ENCODE measurements at places on chromosomes 1 and 21.
A peak's percentile ranks its signal among the peaks of the same experiment; 100 is the strongest.

DNA sequence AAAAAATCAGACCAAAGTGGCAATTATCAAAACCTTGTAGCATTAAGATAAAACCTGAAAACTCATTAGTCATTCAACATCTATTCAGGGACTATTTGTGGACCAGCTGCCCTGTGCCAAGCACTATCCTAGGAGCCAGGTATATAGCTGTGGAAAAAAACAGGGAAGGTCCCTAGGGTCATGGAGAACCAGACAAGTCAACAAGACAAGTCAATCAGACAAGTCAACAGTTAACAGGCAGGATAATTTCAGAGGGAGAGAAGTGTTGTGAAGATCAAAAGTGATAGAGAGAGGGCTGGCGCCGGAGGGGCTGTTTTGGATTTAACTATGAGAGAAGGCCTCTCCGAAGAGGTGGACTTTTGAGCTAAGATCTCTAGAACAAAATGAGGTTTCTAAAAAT lies 3.3 kb upstream of the ATP1A4 start:
- DNase-seq = no peak

DNA sequence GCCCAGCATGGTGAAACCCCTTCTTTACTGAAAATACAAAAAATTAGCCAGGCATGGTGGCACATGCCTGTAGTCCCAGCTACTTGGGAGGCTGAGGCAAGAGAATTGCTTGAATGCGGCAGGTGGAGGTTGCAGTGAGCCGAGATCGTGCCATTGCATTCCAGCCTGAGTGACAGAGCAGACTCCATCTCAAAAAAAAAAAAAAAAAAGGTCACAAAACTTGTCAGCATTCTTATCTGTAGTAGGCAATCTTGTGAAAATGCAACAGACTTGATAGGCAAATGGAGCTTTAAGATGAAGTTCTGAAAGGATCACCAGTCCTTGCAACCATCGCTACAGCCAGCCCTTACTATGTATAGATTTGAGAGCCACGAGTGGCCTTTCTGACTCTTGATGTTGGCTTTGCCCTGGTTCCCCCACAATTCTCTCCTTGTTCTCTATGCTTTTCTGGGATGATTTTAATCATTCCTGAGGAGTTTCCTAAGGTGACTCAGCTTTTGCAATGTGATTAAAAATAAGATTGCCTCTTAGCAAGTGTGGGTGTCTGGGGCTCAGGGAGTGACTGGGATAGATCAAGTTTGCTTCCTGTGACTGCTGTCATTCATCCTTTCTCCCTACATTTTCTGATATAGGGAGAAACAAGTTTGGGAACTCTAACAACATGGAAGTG lies 7.1 kb upstream of the MAP1LC3C start:
- DNase-seq = no peak

DNA sequence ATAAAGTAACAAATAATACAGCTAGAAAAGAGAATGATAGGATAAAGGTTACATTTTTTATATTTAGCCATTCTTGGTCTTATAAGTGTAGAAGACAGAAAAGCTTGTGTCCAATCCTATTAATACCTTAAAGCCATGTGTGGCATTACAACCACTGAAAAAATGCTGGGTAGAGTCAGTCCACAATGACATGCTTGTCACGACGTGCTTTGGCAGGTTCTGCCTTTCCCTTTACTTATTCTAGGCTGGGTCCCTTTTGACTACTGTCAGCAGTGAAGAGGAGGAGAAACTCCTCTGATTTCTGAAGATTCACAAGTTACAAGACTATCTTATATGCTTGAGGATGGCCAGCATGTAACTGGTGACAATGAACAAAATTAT lies 14.6 kb upstream of the AIM2 start:
- DNase-seq = no peak

GRCh38 chr1:75426688-75427087 lies 184.2 kb downstream of the SLC44A5 start:
- DNase-seq = no peak

DNA sequence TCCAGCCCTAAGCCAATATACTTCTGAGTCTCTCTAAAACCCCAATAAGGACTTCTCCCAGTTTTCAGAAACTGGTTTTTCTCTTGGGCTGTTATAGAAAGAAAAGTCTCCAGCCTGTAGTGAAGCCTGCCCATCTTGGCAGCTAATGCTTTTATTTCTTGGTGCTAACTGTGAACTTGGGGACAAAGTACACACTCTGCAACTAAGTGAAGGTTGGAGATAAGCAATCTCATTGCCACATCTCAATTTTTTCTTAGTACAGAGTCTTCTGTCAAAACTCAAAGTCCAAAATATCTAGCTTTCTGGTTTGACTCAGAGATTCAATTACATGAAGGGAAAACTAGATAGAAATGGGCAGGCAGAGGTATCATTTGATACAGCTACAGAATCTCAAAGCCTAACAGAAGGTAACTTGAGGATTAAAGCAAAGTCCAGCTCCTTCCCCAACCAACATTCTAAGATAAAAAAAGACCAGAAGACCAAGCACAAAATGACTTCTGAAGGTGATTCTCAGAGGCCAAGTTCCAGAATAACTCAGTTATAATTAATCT lies 14.0 kb downstream of the AK2 start:
- no peak for DNase-seq

DNA sequence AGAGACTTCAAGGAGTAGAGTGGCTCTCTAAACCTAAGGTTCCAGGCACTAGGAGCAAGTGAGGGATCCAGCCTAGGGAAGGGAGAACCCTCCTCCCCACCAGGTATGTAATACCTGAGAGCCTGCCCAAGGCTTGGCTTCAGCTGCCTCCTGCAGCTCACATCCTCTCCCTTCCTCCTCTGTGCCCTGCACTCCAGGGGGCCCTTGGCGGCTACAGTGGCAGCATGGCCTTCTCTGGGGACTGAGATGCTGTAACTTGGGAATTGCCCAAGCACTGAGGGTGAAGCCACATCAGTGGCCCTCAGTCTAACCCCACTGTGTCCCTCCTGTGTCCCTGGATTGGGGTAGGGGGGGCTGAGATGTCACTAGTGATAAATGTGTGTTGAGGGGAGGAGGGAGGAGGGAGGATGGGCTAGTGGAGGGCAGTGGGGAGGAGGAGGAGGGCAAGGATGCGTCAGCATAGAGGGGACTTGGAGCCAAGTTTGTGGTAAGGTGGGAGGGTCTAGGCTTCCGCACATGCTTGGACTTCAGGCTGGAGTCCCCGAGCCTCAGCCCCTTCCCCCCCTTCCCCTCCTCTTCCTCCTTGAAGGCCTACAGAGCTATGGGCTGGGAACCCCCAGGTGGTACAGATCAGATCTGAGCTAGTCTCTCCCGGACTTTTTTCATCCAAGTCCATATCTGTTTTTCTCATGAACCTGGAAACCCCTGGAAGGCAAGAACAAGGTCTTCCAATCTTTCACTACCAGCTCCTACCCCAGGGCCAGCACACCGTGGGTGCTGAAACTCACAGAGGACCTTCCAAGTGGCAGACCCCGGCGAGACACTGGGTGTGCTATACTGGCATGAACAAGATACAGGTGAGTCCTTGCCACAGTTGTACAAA lies 17.5 kb downstream of the COL9A2 start:
- no peak for DNase-seq

- no peak for DNase-seq
Measured at GRCh38 chr1:98373056-98373455, 288.5 kb upstream of the SNX7 start.

- DNase-seq = no peak
Measured at GRCh38 chr1:174266476-174266875, 107.2 kb downstream of the RABGAP1L start.

DNA sequence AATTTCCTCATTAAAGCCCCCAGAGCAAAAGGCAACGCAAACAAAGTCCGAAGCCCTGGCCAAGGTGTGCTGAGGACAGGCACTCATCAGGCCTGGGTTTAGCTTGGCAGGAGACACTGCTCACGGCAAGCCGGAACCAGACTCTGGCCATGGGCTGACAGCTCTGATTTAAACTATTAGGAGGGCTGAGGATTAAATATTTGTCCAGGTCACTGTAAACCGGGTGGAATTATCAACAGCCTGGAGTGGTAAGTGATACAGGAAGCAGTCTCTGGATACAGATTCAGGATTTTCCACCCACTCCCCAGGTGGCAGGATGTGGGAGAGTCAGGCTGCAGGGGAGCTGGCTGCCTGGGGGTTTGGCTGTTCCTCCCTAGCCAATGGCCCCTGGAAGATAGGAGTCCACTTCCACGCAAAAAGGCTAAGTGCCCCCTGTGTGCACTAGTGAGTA lies 42.4 kb downstream of the SLC66A1 start:
- DNase-seq = no peak

GRCh38 chr1:100924991-100925390 lies 29.1 kb downstream of the SLC30A7 start:
- DNase-seq = no peak

GRCh38 chr1:101051688-101052638 lies 26.4 kb upstream of the DPH5 start:
- DNase-seq = no peak

- DNase-seq = no peak
Measured at GRCh38 chr1:98304888-98305287, 356.6 kb upstream of the SNX7 start.

DNA sequence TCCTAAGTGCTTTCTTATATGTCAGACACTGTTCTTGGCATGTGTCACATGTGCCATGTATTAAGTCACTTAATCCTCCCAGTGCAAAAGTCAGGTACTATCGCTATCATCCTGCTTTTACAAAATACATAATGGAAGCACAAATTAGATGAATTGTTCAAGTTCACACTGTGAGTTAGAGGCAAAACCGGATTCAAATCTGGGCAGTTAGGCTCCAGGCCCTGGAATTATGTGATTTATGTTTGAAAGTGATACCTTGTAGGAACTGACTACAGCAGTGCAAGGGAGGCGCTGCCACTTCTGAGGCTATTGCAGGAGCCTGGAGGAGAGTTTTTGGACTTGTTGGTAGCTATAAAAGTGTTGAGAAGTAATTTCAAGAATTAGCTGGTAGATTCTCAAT lies 358.3 kb downstream of the HLX start:
- DNase-seq = no peak

DNA sequence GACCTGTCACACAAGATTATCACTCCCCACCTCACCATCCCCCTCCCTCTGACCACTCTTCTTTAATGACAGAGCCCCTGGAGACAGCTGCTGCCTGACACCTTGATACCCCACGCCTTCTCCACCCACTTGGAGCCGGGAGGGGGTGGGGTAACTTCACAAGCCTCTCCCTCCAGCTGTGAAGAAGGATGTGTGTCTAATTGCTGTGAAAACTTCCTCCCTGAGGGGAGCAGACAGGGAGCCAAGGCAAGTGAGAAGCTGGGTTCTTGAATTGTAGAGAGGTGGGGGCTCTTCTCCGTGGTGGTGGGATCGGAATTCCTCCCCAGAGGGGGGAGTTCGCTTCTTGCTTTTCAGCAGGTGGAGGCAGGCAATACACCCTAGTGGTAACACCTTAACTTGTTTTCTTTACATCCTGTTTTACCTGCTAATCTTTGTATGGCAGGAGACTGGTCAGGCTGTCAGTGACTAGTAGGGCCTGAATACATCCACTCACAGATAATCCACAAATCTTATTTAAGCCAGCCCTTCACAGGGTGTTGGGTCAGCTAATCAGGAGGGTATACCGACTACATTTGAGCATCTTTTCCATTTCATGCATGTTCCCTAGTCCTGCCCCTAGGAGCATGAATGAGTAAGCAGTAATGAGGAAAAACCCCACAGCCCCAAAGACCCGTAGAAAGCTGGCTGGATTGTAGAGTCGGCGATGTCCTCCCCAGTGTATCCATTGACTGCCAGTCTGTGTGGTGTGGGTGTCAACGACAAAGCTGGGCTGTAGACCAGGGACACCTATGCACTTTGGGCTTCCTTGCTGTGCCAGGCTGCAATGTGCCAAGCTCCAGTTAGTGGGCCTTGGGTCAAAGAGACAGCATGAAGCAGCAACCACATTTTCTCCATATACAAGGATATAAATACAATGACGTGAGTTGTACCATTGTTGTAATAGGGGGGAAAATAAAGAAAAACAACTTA lies 57.3 kb downstream of the NFASC start:
- no peak for DNase-seq

GRCh38 chr1:215986401-215986800 lies 419.3 kb downstream of the KCTD3 start:
- DNase-seq = no peak

- DNase-seq = peak; percentile 28
Measured at GRCh38 chr1:160637821-160638539, 8.9 kb downstream of the SLAMF1 start.

GRCh38 chr1:30687886-30688285 lies 35.5 kb downstream of the MATN1 start:
- no peak for DNase-seq

DNA sequence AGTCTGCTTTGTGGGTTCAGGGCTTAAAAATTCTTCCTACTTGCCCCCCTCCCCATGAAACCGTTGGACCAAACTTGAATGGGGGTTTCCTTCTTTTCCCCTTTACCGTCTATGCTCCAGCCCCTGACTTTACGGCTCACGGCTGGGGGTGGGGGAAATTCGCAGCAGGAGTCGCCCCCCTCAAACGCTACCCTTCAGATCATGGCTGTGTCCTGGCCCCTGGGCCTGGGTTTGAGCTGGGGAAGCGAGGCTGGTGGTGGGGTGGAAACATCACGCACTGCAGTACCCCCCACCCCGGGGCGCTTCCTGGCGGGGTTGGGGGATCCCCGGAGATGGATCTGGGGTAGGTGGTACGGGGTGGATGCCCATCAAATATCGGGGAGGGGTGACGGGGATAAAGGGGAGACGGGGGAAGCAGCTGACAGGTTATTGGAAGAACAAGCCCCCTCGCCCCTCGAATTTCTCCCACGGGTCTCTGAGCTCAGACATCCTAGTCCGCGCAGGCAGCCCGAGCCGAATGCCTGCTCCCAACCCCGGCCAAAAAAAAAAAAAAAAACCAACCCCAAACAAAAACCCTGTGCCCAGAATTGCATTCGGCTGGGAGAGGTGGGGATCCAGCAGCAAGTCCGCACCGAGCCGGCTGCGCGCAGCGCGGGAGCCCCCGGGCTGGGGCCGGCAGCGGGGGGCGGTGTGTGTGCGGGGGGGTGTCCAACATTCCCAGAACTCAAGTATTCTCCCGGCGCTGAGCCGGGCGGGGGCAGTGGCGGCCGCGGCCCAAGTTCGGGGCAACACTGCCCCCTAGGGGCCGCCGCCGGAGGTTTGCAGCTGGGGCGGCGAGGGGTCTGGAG lies 59.0 kb upstream of the ACOT11 start:
- peak; percentile 45 for DNase-seq

DNA sequence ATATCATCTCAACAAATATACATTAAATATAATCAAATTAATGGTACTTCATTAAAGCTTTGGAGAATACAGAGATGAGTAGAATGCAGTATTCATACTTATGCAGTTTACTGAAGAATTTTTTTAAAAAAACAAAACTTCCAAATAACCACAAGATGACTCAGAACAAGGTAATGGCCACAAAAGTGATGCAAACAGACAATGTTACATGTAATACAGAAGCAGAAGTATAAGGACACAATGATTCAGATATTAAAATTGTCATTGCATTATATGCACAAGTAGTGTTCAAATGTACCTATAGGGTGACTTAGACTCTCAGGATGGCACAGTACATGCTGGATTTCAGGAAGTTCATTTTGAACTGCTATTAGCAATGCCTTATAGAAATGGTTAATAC lies 227.2 kb upstream of the ST6GALNAC5 start:
- DNase-seq = no peak

GRCh38 chr1:83807821-83808220 lies 191.1 kb downstream of the TTLL7 start:
- DNase-seq = no peak

- DNase-seq = no peak
Measured at GRCh38 chr1:234875328-234875952, 253.2 kb downstream of the TOMM20 start.

GRCh38 chr21:28196981-28197380 lies 795.7 kb downstream of the LTN1 start:
- DNase-seq = no peak

- DNase-seq = no peak
Measured at GRCh38 chr1:154456631-154457030, 45.4 kb upstream of the TDRD10 start.

Measured in bone marrow (tissue), 2 donors.